ENCODE measurements at places on chromosomes 5 and 9.
A peak's percentile ranks its signal among the peaks of the same experiment; 100 is the strongest.

- peak overlapping the region; percentile 75 for H3K4me3 ChIP-seq
- no peaks in the 10 kb centered on the region for H3K36me3 ChIP-seq
- no peak for DNase-seq
- H3K27me3 ChIP-seq: peaks cover 1% of the 10 kb centered on the region
Observed at GRCh38 chr5:17378346-17378997, 119.6 kb upstream of the TAF11L2 start.

GRCh38 chr9:82961504-82962125 lies 101.3 kb downstream of the RASEF start:
- no peak overlapping the region for H3K4me3 ChIP-seq
- peak; percentile 78 for DNase-seq
- no peaks in the 10 kb centered on the region for H3K27me3 ChIP-seq
- no peak overlapping the region for H3K27ac ChIP-seq
- peaks cover 21% of the 10 kb centered on the region for H3K4me1 ChIP-seq

GRCh38 chr9:135968601-135969000 lies 7.4 kb upstream of the UBAC1 start:
- no peak for DNase-seq
- no peaks in the 10 kb centered on the region for H3K36me3 ChIP-seq
- no peak overlapping the region for H3K27ac ChIP-seq
- H3K4me3 ChIP-seq: no peak overlapping the region
- H3K27me3 ChIP-seq: peaks cover 8% of the 10 kb centered on the region
- peaks cover 12% of the 10 kb centered on the region for H3K4me1 ChIP-seq

GRCh38 chr9:99681113-99681512 lies 140.6 kb upstream of the NR4A3 start:
- H3K4me3 ChIP-seq: no peak overlapping the region
- peaks cover 7% of the 10 kb centered on the region for H3K27me3 ChIP-seq
- no peak for DNase-seq
- H3K36me3 ChIP-seq: peaks cover 23% of the 10 kb centered on the region
- H3K27ac ChIP-seq: no peak overlapping the region

DNA sequence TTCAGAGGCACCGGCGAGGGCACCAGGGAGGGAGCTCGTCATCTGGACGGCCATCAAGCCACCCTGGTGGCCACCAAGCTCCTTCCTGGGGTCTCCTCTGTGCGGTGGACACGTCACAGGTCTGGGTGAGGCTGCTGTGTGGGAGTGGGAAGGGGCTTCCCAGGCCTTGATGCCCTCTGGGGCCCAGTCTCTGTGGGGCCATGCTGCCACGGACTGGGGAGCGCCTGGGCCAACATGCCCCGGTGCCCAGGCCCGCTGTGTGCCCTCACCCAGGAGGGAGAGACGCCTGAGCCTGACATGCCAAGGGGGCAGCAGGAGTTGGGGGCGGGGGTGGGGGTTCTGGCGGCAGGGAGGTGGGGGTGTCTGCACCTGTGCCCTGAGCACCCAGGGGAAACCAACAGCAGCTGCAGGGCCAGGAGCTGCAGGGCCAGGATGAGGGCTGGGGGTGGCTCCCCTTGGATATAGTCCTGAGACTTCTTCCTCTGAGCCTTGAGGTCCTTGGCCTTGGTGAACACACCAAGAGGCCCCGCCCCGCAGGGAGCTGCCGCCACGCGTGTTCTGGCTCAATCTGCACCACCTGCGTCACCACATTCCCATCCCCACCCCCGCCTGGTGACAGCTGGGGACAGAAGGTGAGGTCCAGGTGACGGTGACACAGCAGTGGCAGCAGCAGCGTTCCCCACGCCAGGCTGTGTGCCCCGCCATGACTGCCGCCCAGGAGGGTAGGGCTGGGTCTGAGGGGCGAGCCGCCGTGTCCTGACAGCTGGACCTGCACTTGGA lies 15.3 kb upstream of the SEC16A start:
- H3K4me1 ChIP-seq: peaks cover 5% of the 10 kb centered on the region
- H3K4me3 ChIP-seq: no peak overlapping the region
- no peak for DNase-seq

DNA sequence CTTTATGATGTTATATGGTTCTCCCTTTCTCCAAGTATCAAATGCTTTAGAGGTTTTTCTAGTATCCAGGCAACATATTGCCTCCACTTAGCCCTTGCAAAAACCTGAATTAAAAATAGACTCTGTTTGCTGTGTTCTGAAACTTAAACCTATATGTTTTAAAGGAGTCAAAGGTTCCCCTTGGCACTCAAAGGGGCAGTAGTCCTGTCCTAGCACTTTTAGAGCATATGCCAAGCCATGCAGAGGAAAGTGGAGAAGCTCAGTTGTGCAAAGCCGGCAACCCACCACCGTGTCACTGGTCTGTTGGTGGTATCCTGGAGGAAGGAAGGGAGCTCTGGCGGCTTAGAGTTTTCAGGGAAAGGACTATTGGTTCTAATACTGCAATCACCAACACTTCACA lies 154.3 kb downstream of the PIP5K1B start:
- H3K27ac ChIP-seq: no peak overlapping the region
- no peaks in the 10 kb centered on the region for H3K4me1 ChIP-seq
- no peaks in the 10 kb centered on the region for H3K36me3 ChIP-seq

GRCh38 chr5:10195301-10195700 lies 54.4 kb downstream of the ATPSCKMT start:
- peak; percentile 42 for DNase-seq
- H3K27me3 ChIP-seq: peaks cover 2% of the 10 kb centered on the region
- no peak overlapping the region for H3K4me3 ChIP-seq
- H3K27ac ChIP-seq: peak overlapping the region; percentile 31
- peaks cover 11% of the 10 kb centered on the region for H3K4me1 ChIP-seq

GRCh38 chr5:132446621-132447020 lies 44.0 kb downstream of the IRF1 start:
- H3K36me3 ChIP-seq: no peaks in the 10 kb centered on the region

DNA sequence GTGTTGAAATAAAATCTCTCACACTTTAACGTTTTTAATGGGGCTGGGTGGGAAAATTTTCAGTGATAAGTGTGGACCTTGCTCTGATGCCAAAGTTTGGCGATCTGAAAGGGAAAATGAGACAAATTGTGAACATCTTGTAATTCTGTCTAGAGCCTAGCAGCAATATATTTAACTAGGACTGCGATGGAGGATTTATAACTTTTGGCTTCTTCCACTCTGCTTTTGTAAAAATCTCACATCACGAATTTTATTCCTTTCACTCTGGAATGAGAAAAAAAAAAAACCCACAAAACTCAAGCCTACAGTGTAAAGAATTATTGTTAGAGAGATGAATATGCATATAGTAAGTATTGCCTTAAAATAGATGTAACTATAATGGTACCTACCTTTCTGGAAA lies 19.9 kb downstream of the CCNH start:
- H3K27me3 ChIP-seq: peaks cover 2% of the 10 kb centered on the region
- no peak for DNase-seq
- no peaks in the 10 kb centered on the region for H3K4me1 ChIP-seq

GRCh38 chr5:45262061-45262590 lies 434.1 kb downstream of the HCN1 start:
- peak; percentile 23 for DNase-seq
- no peaks in the 10 kb centered on the region for H3K36me3 ChIP-seq
- H3K4me3 ChIP-seq: no peak overlapping the region

GRCh38 chr9:118059484-118060278 lies 355.5 kb downstream of the TLR4 start:
- H3K36me3 ChIP-seq: no peaks in the 10 kb centered on the region
- no peaks in the 10 kb centered on the region for H3K27me3 ChIP-seq
- DNase-seq: no peak
- no peak overlapping the region for H3K4me3 ChIP-seq

DNA sequence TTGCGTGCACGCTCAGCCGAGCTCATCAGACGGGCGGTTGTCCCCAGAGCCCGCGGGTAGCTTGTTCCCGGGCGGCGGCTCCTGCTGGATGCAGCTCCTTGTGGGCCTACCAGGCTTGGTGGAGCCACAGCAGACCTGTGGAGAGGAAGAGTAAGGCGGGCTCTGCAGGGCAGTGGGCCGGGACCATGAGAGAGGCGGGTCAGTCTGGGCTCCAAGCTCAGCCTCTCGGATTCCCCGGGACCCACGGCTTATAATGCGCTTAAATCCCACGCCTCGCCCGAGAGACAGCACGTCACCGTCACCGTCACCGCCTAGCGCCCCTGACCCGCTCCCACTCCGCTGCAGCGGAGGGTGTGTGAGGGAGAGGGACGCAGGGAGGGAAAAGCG lies 1.9 kb upstream of the ANKRD18A start:
- DNase-seq: peak; percentile 62
- peak overlapping the region; percentile 4 for H3K27ac ChIP-seq
- H3K4me3 ChIP-seq: peak overlapping the region; percentile 76
- H3K36me3 ChIP-seq: peaks cover 33% of the 10 kb centered on the region
- H3K27me3 ChIP-seq: peaks cover 11% of the 10 kb centered on the region

- no peak for DNase-seq
- H3K36me3 ChIP-seq: no peaks in the 10 kb centered on the region
- peaks cover 11% of the 10 kb centered on the region for H3K4me1 ChIP-seq
- no peak overlapping the region for H3K27ac ChIP-seq
- no peak overlapping the region for H3K4me3 ChIP-seq
Observed at GRCh38 chr5:54823006-54823405, 162.4 kb downstream of the ESM1 start.

DNA sequence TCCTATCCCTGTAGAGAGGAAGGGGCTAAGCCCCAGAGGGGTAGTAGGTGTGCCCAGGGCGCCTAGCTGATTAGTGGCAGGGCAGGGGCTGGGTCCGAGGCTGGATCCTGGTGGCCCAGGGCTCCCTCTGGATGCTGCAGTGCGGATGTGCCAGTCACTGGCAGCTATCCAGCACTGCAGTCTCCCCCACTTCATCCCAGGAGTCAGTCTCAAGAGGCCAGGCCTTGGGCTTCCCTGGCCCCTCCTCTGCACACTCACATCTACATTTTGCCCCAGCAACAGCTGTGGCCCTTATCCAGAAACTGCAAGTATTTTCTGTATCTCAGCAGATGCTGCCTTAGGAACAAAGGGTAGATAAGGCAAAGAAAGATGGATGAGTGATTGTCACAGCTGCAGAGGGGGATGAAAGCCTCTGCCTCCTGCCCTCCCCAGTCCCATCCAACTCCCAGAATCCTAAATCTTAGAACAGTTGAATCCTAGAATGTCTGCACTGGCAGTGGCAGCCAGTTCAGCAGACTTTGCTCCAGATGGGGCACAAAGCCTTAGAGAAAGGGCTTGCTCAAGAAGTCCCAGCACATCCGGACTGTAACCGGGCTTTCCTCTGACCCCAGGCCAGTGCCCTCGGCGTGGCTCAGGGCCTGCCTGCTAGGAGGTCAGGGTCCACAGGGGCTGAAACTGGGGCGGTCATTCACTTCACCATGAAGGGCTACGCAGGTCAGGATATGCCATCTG lies 1.6 kb downstream of the ANXA6 start:
- peak overlapping the region; percentile 97 for H3K27ac ChIP-seq
- peak; percentile 54 for DNase-seq
- H3K4me1 ChIP-seq: peaks cover 35% of the 10 kb centered on the region
- no peaks in the 10 kb centered on the region for H3K36me3 ChIP-seq
- H3K27me3 ChIP-seq: peaks cover 5% of the 10 kb centered on the region

- no peak overlapping the region for H3K27ac ChIP-seq
- H3K4me3 ChIP-seq: no peak overlapping the region
- H3K27me3 ChIP-seq: peaks cover 11% of the 10 kb centered on the region
- no peak for DNase-seq
- peaks cover 7% of the 10 kb centered on the region for H3K4me1 ChIP-seq
Observed at GRCh38 chr5:140348104-140348503, 1.7 kb upstream of the HBEGF start.

DNA sequence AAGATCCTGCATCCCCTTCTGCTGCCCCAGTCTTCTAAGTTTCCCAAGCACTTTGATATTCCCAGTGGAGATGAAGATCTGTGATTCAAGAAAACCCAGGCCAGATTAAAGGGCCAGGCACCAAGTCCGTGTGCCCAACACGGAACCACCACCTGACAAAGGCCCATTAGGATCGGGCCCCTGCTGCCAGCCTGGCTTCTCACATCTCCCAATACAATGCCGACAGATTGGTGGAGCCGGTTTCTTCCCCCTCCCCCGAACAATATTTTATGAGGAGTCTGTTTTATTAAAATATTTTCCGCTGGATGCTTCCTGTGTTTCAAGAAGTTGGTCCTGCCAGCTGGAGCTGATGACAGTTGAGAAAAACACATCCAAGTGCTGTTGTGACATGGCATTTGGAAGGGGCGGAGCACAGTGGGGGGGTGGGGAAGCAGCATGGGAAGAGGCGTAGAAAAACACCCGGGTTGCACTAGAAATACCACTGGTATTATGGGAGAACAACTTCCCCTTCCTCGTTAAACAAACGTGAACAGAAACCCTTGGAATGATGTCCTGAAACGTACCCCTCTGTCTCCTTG lies 45.0 kb downstream of the CRB2 start:
- no peak overlapping the region for H3K27ac ChIP-seq
- H3K4me3 ChIP-seq: no peak overlapping the region
- peaks cover 13% of the 10 kb centered on the region for H3K4me1 ChIP-seq
- no peak for DNase-seq

DNA sequence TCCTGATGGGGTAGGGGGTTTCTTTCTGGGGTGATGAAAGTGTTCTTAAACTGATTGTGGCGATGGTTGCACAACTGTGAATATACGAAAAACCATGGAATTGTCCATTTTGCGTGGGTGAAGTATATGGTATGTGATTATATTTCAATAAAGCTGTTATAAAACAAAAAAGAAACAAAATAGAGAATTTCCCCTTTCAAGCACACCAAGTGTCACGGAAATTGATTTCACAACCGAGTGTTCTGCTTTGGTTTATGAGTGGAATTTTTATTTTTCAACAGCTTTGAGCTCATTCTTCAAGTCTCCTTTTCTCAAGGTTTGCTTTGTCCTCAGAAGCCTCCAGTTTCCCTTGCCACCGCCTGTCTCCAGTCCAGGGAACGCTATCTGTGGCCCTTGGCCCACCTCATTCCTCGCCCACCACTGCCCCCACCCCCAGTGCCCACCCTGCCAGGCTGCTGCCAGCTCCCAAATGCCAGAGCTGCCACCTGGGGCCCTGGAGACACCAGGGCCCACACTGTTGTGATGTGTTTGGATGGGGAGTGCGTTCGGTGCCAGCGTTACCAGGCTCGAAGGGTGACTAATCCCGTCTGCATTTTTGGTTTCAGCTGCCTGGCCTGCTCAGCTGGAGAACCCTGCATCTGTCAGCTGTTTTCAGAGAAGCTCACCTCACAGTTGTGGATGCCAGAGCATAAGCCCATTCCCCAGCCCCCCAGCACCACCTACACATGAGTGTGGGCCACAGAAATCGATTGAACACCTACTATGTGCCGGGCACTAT lies 30.4 kb downstream of the DUSP1 start:
- no peak for DNase-seq
- H3K27ac ChIP-seq: no peak overlapping the region
- H3K4me1 ChIP-seq: no peaks in the 10 kb centered on the region
- H3K4me3 ChIP-seq: no peak overlapping the region
- H3K36me3 ChIP-seq: no peaks in the 10 kb centered on the region

DNA sequence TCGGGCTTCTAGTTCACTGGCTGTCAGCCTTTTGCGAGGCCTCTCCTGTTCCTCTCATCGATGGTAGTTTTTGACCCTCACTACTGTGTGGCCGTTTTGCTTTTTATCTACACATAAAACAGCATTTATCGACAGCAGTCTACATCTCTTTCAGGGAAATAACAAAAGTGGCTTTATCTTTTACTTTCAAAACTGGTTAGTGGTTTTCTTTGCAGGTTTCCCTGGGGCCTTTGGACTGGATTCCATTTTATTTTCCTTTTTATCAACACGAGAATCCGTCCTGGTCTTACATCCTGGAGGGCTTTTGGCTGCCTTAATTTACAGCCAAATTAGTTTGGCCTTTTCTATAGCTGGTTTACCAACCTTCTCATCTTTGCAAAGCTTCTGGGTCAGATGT lies 793 bp upstream of the PKD2L2 start:
- peak overlapping the region; percentile 73 for H3K4me3 ChIP-seq
- H3K36me3 ChIP-seq: no peaks in the 10 kb centered on the region
- peak overlapping the region; percentile 44 for H3K27ac ChIP-seq
- DNase-seq: no peak
- H3K4me1 ChIP-seq: peaks cover 10% of the 10 kb centered on the region
- H3K27me3 ChIP-seq: no peaks in the 10 kb centered on the region
